ENCODE measurements at places on chromosomes 3 and 15. TPM values are rescaled to one million over a fixed set of nuclear protein-coding genes. Genes with fewer than 3 reads are reported as not detected.
A peak's percentile ranks its signal among the peaks of the same experiment; 100 is the strongest.

The HYKK gene
- total RNA-seq = 6.3 TPM

The RASGRP1 gene
- 4.2 TPM for total RNA-seq

The RBP2 gene
- total RNA-seq = not detected

DNA sequence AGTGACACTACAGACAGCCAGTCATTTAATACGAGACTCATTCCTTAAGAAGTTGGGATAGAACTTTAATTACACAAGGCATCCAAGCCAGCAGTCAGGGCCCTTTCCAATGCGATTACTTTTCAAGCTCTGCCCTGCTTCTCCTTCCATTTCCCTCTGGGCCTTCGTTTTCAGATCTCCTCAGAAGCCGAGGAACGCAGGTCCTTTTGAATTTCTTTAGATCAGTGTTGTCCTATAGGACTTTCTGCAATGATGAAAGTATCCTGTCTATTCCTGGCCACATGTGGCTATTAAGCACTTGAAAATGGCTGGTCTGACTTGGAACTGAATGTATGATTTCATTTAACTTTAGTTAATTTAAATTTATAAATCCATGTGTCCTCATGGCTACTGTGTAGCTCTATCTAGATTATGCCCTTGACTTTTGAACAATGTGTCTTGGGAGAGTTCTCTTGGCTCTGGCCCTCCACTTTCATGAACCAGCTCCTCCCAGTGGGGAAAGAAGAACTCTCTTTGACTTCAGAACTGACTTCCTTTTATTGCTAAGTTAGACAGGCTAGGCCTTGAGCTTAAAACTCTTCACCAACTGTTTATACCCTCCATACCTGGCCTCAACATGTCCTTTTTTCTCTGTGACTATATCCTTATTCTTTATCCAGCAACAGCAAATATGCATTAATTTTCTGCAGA lies 22.6 kb downstream of the TGFBR2 start:
- DNase-seq = no peak
- no peaks in the 10 kb centered on the region for H3K36me3 ChIP-seq
- H3K4me3 ChIP-seq = no peak overlapping the region
- H3K4me1 ChIP-seq = peaks cover 87% of the 10 kb centered on the region

The LEKR1 gene
- 2.8 TPM for total RNA-seq

GRCh38 chr3:19254784-19255338 lies 106.6 kb downstream of the KCNH8 start:
- no peaks in the 10 kb centered on the region for H3K36me3 ChIP-seq
- no peaks in the 10 kb centered on the region for H3K4me1 ChIP-seq
- no peak overlapping the region for H3K27ac ChIP-seq
- no peaks in the 10 kb centered on the region for H3K27me3 ChIP-seq
- H3K4me3 ChIP-seq = no peak overlapping the region

DNA sequence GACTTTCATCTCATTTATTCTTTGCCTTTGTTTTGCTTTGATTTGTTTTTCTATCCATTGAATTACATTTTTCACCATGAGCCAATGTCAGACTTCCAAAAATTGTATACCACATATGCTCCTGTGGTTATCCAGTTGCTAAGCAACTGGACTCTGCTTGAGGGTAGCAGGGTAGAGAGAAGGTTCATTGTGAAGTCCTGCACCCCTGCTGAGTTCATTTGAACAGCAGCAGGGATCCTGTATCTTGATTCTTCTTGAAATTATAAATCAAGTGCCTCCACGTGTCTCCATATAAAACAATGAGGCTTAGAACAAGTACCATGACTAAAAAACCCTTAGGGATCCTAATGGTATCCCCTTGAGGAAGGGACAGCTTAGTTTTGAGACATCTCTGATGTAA lies 449.3 kb downstream of the ROBO2 start:
- H3K27ac ChIP-seq = no peak overlapping the region
- DNase-seq = no peak
- no peaks in the 10 kb centered on the region for H3K4me1 ChIP-seq
- H3K36me3 ChIP-seq = no peaks in the 10 kb centered on the region

GRCh38 chr3:157418104-157418503 lies 18.5 kb upstream of the PTX3 start:
- DNase-seq = no peak
- no peaks in the 10 kb centered on the region for H3K36me3 ChIP-seq
- no peak overlapping the region for H3K27ac ChIP-seq
- H3K27me3 ChIP-seq = no peaks in the 10 kb centered on the region
- no peaks in the 10 kb centered on the region for H3K4me1 ChIP-seq
- no peak overlapping the region for H3K4me3 ChIP-seq

- H3K27me3 ChIP-seq = no peaks in the 10 kb centered on the region
- H3K36me3 ChIP-seq = no peaks in the 10 kb centered on the region
- H3K4me1 ChIP-seq = no peaks in the 10 kb centered on the region
- DNase-seq = no peak
- no peak overlapping the region for H3K27ac ChIP-seq
Measured at GRCh38 chr3:171514466-171514865, 54.3 kb upstream of the TNIK start.

The SAMD7 gene
- not detected for total RNA-seq

DNA sequence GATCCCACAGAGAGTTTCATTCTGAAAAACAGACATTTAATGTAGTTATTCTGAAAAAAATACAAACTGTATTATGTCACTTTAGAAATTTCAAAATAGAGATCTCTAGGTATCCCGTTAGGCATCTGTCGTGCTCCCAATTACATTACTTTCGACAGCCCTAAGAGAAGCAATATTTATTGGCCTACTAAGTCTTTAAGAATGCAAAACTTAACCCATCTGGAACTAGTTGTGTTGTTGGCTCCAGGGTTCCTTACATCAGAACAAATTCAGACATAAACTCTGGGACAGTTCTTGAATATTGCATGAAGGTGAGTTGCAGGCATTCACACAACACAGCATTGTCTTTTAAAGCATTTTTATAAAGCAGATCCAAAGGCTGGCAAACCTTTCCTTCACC lies 498.4 kb downstream of the FHIT start:
- H3K4me1 ChIP-seq = no peaks in the 10 kb centered on the region
- no peak overlapping the region for H3K4me3 ChIP-seq
- no peak for DNase-seq
- H3K36me3 ChIP-seq = no peaks in the 10 kb centered on the region
- no peak overlapping the region for H3K27ac ChIP-seq

- H3K36me3 ChIP-seq = no peaks in the 10 kb centered on the region
- peaks cover 8% of the 10 kb centered on the region for H3K4me1 ChIP-seq
- no peak for DNase-seq
- no peak overlapping the region for H3K27ac ChIP-seq
Measured at GRCh38 chr15:69392352-69392751, 21.8 kb upstream of the KIF23 start.

The ANKRD63 gene
- total RNA-seq = not detected

DNA sequence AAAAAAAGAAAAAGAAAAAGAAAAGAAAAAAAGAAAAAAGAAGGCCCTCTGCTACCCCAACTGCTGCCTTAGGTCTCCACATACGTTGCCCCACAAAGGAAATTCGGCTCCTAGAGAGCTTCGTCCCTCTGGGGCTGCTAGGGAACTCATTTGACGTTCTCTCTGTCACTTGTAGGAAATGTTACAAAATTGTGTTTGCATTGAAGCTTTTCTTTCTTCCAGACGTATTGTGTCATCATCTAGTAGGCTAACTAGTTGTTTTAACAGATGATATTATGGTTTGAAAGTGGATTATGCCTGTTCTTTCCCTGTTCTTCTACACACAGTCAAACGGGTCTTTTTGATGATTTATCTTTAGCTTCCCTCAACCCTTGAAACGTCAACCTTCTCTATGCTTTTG lies 125.3 kb downstream of the BDH1 start:
- no peaks in the 10 kb centered on the region for H3K4me1 ChIP-seq
- no peak for DNase-seq
- H3K27me3 ChIP-seq = no peaks in the 10 kb centered on the region
- no peaks in the 10 kb centered on the region for H3K36me3 ChIP-seq
- H3K4me3 ChIP-seq = no peak overlapping the region
- H3K27ac ChIP-seq = no peak overlapping the region

- H3K27me3 ChIP-seq = no peaks in the 10 kb centered on the region
- H3K4me3 ChIP-seq = no peak overlapping the region
- H3K4me1 ChIP-seq = no peaks in the 10 kb centered on the region
- DNase-seq = no peak
Measured at GRCh38 chr3:150267288-150267687, 140.8 kb upstream of the TSC22D2 start.

The CCR9 gene
- total RNA-seq = not detected

The GPR176 gene
- 4.8 TPM for total RNA-seq

GRCh38 chr15:70443486-70444273 lies 319.7 kb downstream of the UACA start:
- no peak overlapping the region for H3K27ac ChIP-seq
- DNase-seq = no peak
- H3K36me3 ChIP-seq = no peaks in the 10 kb centered on the region
- H3K4me1 ChIP-seq = peaks cover 9% of the 10 kb centered on the region

The PRSS50 gene
- 0.10 TPM for total RNA-seq

The FXR1 gene
- 133 TPM for total RNA-seq

GRCh38 chr15:66911131-66911700 lies 154.2 kb upstream of the SMAD3 start:
- no peaks in the 10 kb centered on the region for H3K36me3 ChIP-seq
- no peak overlapping the region for H3K4me3 ChIP-seq

The ELL3 gene
- 3.0 TPM for total RNA-seq

The PSMD2 gene
- total RNA-seq = 144 TPM

- no peak for DNase-seq
- no peaks in the 10 kb centered on the region for H3K27me3 ChIP-seq
- H3K36me3 ChIP-seq = no peaks in the 10 kb centered on the region
- peaks cover 6% of the 10 kb centered on the region for H3K4me1 ChIP-seq
- H3K27ac ChIP-seq = no peak overlapping the region
Measured at GRCh38 chr3:149291178-149291577, 42.3 kb downstream of the TM4SF18 start.

The ZDHHC23 gene
- total RNA-seq = 10.6 TPM

The MRPL47 gene
- 24.9 TPM for total RNA-seq

The BFSP2 gene
- not detected for total RNA-seq

GRCh38 chr3:46889381-46890110 lies 12.0 kb downstream of the PTH1R start:
- DNase-seq = no peak
- peaks cover 15% of the 10 kb centered on the region for H3K4me1 ChIP-seq
- H3K27ac ChIP-seq = no peak overlapping the region
- no peaks in the 10 kb centered on the region for H3K27me3 ChIP-seq
- no peaks in the 10 kb centered on the region for H3K36me3 ChIP-seq

The RAD18 gene
- 9.1 TPM for total RNA-seq

The LHFPL4 gene
- total RNA-seq = not detected

DNA sequence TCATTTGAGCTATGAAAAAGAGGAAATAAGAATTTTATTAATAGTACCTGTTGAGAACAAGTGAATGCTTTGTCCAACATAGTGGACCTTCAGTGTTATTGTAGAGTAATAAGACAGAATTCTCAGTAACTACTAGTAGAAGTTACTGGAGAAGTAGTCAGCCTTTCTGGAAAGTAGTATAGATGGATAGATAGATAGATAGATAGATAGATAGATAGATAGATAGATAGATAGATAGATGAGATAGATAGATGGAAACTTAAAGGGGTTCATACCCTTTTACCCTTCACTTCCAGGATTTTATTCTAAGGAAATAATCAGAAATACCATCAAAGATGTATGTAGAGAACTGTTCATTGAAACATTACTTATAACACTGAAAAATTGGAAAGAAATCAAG lies 5.2 kb downstream of the FAM162A start:
- no peaks in the 10 kb centered on the region for H3K4me1 ChIP-seq
- H3K27me3 ChIP-seq = no peaks in the 10 kb centered on the region
- no peaks in the 10 kb centered on the region for H3K36me3 ChIP-seq
- no peak overlapping the region for H3K4me3 ChIP-seq

The IFRD2 gene
- total RNA-seq = 45.4 TPM

DNA sequence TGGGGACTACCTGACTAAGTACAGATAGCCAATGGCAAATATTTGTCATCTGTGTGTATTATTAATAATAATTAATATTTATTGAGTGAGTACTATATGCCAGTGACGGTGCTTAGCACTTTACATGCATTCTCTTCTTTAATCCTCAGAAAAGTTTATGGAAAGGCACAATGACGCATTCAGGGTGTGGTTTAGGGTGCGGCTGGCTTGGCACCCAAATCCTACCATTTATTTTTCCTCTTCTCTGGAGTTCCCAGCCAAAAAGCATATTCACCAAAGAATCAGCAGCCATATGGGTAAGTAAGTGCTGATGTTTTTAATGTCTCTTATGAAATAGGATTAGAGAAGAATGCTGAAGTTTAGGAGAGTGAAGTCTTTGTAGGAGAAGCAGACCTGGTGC lies 140.4 kb upstream of the TP63 start:
- H3K27me3 ChIP-seq = no peaks in the 10 kb centered on the region
- H3K36me3 ChIP-seq = no peaks in the 10 kb centered on the region
- H3K27ac ChIP-seq = no peak overlapping the region

The GOLGA8M gene
- total RNA-seq = 9.3 TPM

The PRRT3 gene
- total RNA-seq = 1.6 TPM

The IGSF11 gene
- 0.14 TPM for total RNA-seq

- no peaks in the 10 kb centered on the region for H3K27me3 ChIP-seq
- H3K36me3 ChIP-seq = no peaks in the 10 kb centered on the region
- H3K27ac ChIP-seq = no peak overlapping the region
- H3K4me3 ChIP-seq = no peak overlapping the region
- peaks cover under 1% of the 10 kb centered on the region for H3K4me1 ChIP-seq
Measured at GRCh38 chr15:73758461-73758860, 5.3 kb upstream of the INSYN1 start.

The MORC1 gene
- total RNA-seq = not detected

GRCh38 chr15:36742696-36743095 lies 163.3 kb downstream of the CDIN1 start:
- H3K27ac ChIP-seq = no peak overlapping the region
- no peak overlapping the region for H3K4me3 ChIP-seq
- H3K27me3 ChIP-seq = no peaks in the 10 kb centered on the region
- no peaks in the 10 kb centered on the region for H3K36me3 ChIP-seq
- H3K4me1 ChIP-seq = no peaks in the 10 kb centered on the region
- DNase-seq = no peak

The MESP1 gene
- total RNA-seq = 2.7 TPM

- H3K27me3 ChIP-seq = no peaks in the 10 kb centered on the region
- no peak for DNase-seq
- peaks cover 31% of the 10 kb centered on the region for H3K36me3 ChIP-seq
- no peak overlapping the region for H3K4me3 ChIP-seq
- H3K27ac ChIP-seq = no peak overlapping the region
Measured at GRCh38 chr3:129173725-129174124, 10.0 kb downstream of the CNBP start.

- H3K4me1 ChIP-seq = no peaks in the 10 kb centered on the region
- H3K27ac ChIP-seq = no peak overlapping the region
- no peak overlapping the region for H3K4me3 ChIP-seq
- no peaks in the 10 kb centered on the region for H3K27me3 ChIP-seq
- DNase-seq = no peak
Measured at GRCh38 chr3:56484122-56484521, 15.9 kb upstream of the ERC2 start.

The STAB1 gene
- 49.5 TPM for total RNA-seq

DNA sequence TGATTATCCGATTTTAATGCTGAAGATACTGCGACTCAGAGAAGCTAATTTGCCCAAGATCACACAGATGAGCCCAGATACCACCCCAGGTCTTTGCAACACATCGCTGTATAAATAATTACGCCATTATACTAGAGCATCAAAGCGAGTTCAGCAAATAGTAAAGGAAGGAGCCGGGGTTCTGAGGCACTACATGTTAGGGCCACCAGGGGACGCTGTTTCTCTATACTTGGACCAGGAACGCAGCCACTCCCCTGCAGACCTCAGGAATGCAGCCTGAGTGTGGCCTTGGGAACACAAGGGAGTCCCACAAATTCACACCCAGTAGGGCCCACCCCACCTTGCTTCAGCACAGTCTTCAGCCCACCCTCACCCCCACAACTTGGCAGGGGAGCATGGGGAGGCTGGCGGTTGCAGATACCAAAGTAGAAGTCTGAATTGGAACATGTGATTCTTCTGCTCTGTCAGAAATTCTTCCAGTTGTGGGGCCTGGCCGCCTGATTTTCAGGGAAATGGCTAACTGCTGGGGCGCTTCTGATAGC lies 57.8 kb upstream of the RYK start:
- peaks cover 28% of the 10 kb centered on the region for H3K4me1 ChIP-seq
- H3K27ac ChIP-seq = peak overlapping the region; percentile 68
- DNase-seq = no peak

All from upper lobe of left lung (tissue), 6 donors.